Kidney glomerular epithelial cell (primary cell): ENCODE measurements at places on chromosomes 6 and 20.
A peak's percentile ranks its signal among the peaks of the same experiment; 100 is the strongest.

DNA sequence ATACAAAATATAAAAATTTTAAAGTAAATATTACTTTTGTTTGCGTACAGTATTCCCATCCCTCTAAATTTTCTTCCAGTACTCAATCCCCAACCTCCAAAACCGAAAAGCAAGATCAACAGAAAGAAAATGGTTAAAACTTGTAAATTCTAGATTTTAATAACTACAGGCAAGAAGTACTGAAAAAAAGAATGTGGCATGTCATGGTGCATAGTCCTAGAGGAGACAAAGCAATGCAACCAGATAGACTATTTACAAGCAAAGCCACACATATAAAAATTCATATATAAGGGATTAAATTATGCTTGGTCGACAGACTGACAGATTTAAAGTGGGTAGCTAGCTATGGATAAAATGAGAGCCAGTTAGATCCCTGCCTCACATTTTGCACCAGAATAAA is 56.5 kb upstream of the HFE start:
- DNase-seq = no peak

DNA sequence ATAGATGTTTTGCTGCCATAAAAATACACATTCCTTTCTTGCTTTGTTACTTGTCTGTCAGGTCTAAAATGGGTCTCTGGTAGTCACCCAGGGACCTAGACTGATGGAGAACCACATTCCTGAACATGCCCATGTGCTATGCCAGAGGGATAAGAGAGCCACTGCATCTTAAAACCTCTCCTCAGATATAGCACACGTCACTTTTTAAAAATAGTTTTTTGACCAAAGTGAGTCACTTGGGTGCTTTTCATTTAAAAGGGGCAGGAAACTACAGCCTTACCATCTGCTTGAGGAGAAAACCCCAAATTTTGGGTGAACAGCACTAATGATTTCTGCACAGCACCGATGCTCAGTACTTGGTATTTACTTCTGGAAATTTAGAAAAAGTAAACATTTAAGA is 197.8 kb downstream of the OGFRL1 start:
- DNase-seq = no peak

DNA sequence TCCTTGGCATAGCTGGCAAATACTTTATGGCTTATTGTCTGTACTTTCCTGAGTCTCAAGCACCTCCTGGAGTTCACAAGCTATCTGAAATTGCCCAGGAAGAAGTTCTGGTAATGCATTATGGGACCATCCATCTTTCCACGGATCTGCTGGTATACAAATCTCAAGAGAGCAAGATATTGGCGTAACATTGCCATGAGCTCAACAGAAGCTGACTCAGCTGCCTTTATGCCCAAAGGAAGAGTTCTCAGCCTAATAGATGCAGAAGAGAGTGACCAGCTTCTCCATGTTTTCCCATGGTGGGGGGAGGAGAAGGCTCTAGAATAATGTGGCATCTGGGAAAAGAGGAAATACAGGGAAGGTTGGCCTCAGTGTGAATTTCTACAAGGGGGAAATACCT is 78.7 kb downstream of the UST start:
- DNase-seq = no peak

GRCh38 chr6:33136310-33136900 is 55.9 kb downstream of the COL11A2 start:
- DNase-seq = no peak

DNA sequence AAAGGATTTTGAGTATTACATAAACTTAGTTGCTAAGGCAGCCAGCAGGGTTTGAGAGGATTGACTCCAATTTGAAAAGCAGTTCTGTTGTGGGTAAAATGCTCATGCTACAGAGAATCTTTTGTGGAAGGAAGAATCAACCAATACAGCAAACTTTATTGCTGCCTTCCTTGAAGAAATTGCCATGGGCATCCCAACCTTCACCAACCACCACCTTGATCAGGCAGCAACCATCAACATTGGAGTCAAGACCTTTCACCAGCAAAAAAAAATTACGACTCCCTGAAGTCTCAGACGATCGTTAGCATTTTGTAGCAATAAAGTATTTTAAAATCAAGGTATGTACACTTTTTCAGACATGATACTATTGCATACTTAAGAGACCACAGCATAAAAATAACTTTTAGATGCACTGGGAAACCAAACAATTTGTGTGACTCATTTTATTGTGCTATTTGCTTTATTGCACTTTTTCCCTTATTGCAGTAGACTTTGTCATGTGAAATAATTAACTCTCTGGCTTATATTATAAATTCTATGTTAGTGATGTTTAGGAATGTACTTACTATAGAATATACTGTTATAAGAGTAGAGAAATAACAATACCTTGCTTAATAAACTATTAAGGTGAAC is 390.8 kb downstream of the CDKAL1 start:
- no peak for DNase-seq

DNA sequence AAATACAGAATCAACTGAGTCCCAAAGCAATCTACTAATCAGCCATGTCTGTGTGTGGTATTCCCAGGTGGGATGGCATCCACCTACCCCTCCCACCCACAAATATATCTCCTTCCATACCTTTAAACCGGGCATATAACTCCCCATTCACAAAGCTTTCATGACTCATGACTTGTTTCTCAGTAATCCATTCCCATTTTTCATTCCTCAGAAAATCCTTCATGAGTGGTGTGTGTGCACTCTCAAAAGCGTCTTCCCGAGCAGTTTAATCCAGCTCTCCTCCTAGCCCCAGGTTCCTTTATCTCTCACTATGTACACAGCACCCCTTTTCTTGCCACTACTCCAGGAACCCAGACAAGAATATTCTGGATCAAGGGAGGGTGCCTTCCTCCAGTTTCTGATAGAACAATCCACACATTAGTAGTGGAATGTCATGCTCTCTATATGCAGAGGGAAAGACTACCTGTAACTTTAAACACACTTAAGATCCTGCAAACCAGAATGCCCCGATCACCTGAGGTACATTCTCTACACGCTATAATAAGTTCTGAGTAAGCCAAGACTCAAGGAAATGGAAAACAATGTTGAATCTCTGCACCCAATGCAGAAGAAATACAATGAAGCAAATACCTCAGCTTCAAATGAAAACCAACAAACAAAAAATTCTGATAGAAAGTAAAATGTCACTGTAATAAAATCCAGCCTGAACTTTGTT is 55.7 kb upstream of the IPCEF1 start:
- DNase-seq = no peak

- DNase-seq = no peak
Observed at GRCh38 chr6:119327810-119328209, 21.8 kb downstream of the MAN1A1 start.

DNA sequence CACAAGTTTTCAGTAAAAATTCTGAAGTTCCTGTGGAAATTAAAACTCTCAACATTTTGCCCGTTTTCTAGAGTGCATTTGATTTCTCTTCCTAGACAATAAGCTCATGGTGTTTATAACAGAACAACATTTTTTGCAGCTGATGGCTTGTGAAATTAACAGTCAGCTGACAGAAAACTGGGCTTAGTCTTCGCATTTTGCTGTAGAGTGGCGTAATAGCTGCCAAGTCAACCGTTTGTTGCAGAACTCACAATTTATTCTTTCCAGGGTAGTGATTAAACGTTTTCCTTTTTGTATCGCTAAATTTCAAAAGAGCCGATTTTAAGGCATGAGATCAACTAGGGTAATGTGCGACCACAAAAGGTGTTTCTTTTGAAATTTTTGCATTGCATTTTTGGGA is 1.4 kb downstream of the SPO11 start:
- no peak for DNase-seq

DNA sequence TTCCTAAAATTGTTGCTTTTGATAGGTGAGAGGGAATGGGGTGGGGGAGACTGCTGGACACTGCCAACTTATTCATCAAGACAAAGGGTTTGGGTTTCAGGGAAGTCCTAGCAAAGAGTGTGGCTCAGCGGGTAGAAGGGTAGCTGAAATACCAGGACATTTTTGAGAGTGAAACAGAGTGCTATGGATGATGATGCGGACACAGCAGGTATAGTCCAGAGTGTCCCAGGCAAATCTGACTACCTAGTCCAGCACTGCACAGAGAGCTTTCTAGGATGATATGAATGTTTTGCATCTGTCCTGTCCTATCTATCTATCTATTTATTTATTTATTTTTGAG is 154.3 kb downstream of the BCAS1 start:
- DNase-seq = no peak

DNA sequence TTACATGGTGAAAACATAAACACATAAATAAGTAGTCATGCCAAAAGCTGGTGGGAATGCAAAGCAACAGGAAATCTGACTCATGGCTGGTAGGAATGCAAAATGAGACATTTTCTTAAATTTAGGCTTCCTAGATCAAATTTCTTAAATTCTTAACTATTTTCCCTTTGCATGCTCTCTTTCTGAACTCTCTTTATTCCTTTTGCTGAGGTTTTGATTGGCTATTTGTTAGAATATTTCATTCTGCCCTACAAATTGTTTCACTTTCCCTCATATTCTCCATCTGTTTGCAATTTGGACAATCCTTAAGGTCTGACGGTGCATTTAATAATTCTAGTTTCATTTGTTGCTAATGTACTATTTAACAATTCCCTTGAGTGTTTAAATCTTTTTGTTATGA is 437.5 kb upstream of the RGS17 start:
- DNase-seq = no peak

GRCh38 chr20:59122566-59122919 is 41.1 kb upstream of the ZNF831 start:
- DNase-seq = no peak

DNA sequence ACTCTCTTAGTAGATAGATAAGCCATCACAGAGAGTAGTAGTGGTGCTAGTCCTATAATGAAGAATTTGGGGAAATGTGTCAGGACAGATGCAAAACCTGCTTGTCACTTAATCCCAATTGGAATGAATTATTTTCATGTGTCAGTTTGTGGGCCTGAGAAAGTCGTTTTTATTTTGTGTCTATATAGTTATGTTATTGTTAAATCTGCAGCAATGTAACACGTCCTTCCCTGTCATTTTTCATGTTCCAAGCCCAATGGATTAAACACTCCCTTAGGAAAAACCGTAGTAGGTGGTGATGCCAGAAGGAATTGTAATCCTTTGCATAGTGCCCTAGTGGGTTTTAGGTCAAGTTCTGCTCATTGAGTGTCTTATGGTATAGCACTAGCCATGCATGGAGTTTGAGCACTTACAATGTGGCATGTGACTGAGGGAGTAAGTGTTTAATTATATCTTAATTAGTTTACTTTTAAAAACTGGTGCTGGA is 105.9 kb upstream of the PRSS16 start:
- DNase-seq = no peak

- peak; percentile 80 for DNase-seq
Observed at GRCh38 chr20:1327241-1327653, 1.7 kb downstream of the SDCBP2 start.

DNA sequence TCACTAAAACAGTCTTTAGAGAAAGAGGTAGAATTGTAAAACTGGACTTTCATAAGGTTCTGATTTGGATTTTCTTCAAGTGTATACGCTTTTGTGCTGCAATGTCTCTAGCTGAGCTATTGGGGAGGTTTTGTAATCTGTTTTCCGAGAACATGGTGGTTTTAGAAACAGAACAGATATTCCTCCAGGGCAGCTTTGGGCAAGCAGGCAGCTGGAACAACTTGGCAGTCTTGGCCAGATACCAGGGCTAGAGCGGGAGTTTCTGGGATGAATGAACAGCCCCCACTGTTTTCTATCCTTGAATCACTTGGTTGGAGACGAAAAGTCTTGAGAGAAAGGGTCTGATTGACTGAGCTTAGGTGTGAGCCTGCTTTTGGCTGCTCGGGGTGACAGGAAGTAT is 17.1 kb upstream of the ARMC2 start:
- DNase-seq = no peak

DNA sequence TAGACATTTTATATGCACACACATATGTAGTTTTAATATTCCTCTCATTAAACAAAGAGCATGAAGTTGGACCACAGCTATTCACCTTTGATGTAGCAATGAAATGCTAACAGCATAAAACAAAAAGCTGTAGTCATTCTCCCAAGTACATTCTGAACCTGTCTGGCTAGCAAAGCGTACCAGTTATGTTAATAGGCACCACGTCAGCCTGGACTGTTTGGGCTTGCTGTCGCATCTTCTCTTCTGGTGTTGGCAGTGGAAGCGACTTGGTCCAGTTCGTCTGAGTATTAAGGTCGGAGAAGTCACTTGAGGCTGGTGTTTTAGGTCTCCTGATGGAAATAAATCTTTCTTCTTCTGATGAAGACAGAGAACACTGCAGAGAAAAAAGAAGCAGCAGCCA is 42.8 kb downstream of the HEBP2 start:
- no peak for DNase-seq

DNA sequence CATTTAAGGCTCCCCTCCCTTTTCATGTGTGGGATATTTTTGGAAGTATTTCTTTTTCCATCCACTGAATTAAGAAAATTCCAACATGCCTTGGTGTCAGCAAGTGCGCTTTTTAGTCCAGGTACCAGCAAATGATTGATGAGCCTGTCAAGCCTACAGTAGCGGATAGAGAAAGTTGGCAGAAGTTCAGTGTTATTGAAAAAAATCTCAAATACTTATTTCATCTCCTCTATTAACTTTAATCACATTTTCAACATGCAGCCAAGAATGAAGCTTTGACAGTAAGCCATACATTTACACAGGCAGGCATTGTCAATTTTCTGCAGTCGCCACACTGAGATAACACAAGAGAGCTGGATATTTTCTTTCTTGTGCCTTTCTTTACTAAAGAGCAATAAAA is 50.4 kb downstream of the BLOC1S5 start:
- DNase-seq = no peak

DNA sequence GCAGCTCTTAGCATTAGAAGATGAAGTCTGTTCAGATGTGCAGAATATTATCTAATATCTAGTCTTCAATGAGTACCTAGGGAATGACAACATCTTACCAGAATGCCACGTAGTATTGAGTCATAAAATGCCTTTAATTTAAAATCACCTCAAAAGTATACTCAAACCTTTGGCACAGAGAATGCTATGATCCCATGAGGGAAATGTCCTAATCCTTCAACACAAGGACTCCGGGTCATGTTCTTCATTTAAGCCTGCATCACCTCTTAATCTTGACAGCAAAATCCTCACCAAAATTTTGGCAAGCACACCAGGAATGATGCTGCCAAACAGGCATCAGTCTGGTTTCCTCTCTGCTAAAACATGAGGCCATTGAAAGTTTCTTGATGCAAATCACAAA is 23.6 kb upstream of the MARCKS start:
- DNase-seq = no peak

DNA sequence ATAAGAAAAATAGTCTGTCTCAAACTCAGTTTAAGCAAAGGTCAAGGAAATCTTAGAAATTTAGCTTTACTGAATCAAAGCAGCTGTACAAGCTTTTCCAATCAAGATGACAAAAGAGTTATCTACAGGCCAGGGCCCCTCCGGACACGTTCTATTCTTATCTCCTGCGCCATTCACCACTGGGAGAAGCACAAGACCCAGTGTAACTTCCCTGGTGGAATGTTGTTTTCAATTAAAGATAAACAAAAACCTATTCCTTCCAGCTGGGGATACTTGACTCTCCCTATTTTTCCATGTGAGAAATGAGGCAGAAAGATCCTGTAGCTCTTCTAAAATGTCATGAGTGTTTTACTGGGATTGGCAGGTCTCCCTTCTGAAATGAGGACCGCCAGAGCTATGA is 123.3 kb downstream of the TBX18 start:
- peak; percentile 15 for DNase-seq

- no peak for DNase-seq
Observed at GRCh38 chr6:35650015-35650414, 38.7 kb downstream of the FKBP5 start.

GRCh38 chr6:28209753-28210535 is 15.1 kb upstream of the ZSCAN9 start:
- DNase-seq = no peak
